PC-9 (cell line): ENCODE measurements at places on chromosomes 16 and 17.

GRCh38 chr17:41773731-41774193 lies 12.7 kb downstream of the JUP start:
- DNase-seq: no peak

- no peak for DNase-seq
These were observed 32.7 kb upstream of the RPH3AL start for GRCh38 chr17:385178-385835.

DNA sequence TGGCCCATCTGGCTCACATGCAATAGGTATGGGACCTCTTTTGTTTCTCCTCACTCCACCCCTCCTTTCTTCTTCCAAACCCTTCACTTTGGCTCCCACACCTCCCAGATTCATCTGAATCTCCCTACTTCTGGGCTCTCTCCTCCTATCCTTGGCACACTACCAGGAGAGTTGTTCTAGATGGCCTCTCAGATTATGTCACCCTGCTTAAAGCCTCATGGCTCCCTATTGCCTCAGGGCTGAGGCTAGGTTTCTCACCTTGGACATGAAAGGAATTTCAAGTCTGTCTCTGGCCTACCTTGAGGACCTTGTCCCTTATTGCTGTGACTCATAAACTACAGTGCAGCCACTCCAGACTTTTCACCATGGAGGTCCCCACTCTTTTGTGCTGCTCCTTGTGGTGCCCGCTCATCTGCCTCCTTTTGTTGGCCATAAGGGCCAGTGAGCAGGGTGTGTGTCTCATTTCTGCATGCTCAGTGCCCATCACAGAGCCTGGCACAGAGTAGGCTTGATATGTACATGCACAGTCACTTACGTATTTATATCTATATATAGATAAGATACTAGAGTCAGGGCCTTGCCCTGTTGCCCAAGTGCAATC lies 1.0 kb upstream of the MFAP4 start:
- DNase-seq: peak; percentile 79

DNA sequence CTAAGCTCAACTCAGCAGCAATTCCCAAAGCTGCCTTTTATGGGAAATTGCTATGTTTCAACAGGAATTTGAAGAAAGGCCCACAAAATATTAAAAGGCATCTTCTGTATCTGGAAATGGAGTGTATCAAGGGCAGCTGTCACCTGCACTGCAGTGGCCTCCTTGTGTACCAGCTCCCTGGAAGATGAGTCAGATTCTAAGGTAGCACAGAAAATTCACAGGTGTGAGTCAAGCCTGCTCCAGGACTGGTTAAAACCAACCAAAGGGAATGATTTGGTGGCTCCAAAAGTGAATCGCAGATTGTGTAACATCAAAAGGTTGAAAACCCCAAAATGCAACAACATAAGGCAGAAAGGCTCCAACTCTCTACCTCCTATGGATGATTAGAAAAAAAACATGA lies 296.4 kb downstream of the GRIN2A start:
- DNase-seq: no peak

DNA sequence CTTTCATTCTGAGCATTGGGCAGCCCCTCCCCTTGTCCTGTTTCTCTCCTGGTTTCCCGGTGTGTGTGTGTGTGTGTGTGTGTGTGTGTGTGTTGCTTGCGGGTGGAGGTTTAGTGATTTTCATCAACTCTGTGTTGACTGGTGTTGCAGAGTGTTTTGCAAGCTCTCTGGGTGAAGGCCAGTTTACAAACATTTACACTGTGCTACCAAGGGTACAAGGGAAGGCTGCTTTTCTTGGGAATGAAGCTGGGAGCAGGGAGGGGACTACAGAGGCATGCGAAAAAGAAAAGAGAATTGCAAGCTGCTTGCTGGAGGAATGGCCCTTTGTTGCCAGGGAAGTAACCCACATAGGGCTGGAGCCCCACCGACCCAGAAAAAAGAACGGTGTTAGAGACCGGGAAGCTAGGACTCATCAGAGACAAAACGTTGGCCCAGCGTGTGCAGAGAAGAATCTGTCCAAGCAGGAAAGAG lies 29.6 kb downstream of the HS3ST3B1 start:
- DNase-seq: no peak

DNA sequence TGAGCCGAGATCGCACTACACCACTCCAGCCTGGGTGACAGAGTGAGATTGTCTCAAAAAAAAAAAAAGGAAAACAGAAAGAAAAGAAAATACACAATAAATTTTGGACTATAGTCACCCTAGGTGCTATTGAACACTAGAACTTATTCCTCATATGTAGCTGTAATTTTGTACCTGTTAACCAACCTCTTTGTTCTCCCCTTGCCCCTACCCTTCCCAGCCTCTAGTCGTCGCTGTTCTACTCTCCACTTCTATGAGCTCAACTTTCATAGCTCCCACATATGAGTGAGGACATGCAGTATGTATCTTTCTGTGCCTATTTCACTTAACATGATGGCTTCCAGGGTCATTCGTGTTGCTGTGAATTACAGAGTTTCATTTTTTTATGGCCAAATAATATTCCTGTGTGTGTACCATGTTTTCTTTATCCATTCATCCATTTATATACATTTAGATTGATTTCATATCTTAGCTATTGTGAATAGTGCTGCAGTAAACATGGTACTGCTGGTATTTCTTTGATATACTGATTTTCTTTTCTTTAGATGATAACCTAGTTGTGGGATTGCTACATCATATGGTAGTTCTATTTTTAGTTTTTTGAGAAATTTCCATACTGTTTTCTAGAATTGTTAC lies 28.3 kb downstream of the VPS35L start:
- DNase-seq: no peak

DNA sequence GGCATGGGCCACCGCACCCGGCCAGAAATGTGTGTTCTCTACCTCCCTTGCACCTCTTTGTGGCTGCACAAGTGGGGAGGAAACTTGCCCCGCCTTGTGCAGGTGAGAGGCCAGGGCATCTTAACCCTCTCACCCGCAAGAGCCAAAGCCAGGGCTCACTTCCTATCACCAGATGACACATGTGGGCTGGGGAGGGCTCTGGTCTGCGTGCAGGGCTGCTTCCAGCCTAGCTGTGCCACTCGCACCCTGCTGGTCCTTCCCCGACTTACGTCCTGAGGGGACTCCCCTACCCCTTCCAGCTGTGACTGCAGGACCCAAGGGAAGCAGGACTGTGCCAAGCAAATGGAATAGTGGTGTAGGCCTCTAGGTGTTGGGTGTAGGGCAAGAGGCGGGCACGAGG lies 6.9 kb downstream of the MIEF2 start:
- DNase-seq: no peak

GRCh38 chr16:82280867-82281266 lies 110.8 kb upstream of the MPHOSPH6 start:
- no peak for DNase-seq

GRCh38 chr17:41613277-41614082 lies 913 bp upstream of the KRT16 start:
- DNase-seq: no peak

DNA sequence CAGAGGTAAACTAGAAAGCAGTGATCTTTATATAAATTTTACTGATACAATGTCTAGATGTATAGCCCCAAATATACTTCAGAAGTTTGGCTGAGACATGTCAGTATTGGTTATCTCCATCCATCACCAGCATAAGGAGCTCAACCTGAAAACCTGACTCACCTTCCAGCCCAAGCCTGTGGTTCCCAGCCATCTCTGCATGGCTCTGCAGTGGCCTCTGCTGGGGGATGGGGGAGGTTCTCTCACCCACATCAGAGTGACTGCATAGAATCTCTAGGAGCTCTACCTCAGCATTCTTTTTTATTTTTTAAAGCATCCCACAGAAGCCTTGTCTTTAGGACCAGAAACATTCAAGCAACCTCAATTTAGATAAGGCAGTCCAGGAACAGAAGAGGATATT lies 27.3 kb downstream of the USP7 start:
- peak; percentile 65 for DNase-seq

GRCh38 chr16:27972500-27972899 lies 91.0 kb downstream of the GSG1L start:
- DNase-seq: peak; percentile 44

- no peak for DNase-seq
These were observed 54.6 kb downstream of the PRKCA start for GRCh38 chr17:66357037-66357436.

DNA sequence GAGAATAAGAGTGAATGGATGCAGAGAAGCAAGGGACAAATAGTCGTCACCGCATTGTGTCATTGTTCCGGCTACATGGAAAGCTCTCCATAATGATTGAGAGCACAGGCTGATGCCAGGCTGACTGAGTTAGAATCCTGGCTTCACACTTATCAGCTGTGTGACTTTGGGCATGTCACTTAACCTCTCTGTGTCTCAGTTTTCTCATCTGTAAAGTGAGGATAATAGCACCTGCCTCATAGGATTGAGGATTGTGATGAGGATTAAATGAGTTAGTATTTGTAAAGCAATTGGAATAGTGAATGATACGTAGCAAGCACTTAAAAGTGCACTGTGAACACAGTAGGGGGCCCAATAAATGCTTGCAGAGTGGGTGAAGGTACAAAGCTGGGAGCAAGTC lies 45.7 kb upstream of the LYRM9 start:
- no peak for DNase-seq

- DNase-seq: no peak
These were observed 8.5 kb downstream of the ALDH3A2 start for GRCh38 chr17:19656851-19657581.

GRCh38 chr17:30005709-30006320 lies 64.4 kb downstream of the EFCAB5 start:
- peak; percentile 8 for DNase-seq

- DNase-seq: no peak
These were observed 502.2 kb upstream of the ZFHX3 start for GRCh38 chr16:73549984-73550631.

- no peak for DNase-seq
These were observed 210.8 kb downstream of the CNTNAP4 start for GRCh38 chr16:76488065-76488417.

- no peak for DNase-seq
These were observed 51.7 kb downstream of the SDK2 start for GRCh38 chr17:73592501-73592961.

DNA sequence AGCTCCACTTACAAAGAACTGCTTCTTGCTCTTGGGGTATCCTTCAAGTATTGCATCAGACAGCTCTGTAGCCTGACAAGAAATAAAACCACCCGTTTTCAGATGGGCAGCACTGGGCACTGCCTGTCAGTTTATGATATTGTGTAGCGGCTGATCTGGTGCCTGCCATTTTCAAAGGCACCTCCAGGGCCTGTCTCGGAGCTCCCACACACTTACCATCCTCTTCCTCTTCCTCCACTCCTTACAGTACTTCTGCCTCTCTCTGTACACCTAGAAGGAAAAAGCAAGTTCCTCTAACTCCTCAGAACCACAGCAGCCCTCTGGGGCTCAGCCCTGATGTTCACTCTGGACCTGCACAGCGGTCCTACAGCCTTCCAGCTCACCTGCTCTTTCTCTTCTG lies 4.4 kb downstream of the PSMC3IP start:
- DNase-seq: no peak

DNA sequence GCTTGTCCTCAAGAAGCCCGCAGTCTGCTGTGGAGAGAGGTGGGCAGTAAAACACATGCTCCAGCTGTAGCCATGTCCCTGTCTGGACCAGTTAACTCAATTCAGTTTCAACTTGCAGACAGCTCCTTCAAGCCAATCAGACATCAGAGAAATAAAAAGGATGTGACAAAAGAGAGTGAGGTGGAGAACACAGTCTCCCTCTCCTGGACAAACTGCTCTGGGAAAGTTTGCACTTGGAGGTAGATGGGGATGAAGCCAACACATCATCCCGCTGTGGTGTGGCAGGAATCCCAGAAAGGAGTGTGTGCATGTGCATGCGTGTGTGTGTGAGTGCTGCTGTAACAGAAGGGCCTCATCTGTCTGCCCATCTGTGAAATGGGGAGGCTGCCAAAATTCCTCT lies 358.6 kb upstream of the ASIC2 start:
- no peak for DNase-seq

GRCh38 chr16:20049831-20050230 lies 23.9 kb downstream of the GPR139 start:
- peak; percentile 51 for DNase-seq

- DNase-seq: no peak
These were observed 6.1 kb downstream of the DRG2 start for GRCh38 chr17:18093616-18094408.

DNA sequence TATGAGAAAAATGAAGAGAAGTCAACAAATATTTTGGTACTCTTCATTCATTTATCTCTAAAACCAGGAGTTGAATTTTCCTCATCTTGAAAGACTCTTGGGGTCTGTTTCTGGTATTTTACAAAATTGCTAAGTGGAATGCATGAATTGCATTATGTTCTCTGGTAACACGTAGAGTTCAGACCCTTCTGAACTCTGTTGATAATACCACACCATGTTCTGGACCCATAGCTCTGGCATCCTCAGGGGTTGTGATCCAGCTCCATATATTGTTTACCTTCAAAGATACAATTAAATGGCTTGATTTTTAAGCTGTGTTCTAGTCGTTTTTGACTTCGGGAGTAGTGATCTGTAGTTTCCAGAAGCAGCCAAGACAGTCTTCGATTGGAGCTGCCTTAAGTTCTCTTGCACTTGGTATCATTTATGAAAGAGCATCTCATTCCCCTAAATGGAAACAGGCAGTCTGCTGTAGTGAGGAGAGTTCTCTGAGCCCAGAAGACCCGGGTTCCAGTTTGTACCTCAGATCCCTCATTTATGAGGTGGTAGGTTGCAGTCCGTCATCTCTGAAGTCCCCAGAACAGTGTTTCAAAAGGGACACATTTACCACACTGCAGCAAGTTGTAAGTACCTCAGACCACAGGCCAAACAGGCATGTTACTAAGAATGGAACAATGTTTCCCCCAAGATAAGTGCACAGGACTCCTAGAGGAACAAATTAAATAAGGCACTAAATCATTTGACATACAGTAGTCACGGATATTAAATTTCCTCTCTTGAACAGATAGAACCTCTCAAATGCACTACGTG lies 9.6 kb downstream of the PSMD7 start:
- DNase-seq: no peak

DNA sequence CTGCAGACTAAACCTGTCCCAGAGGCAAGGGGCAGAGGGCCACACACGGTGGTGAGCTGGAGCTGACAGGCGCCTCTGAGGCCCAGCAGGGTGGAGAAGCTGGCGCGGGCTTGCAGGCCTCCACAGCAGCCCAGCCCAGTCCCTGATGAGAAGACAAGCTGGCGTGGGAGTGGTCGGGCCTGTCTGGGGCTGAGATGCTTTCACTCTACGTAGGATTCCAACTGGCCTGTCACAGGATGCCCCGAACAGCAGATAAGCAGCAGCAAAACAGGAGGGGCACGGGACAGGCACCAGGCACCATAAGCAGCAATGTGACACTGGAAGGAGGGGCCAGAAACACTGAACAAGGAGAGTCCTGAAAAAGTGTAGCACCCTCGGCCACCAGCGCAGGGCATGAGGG lies 40.1 kb downstream of the PEMT start:
- DNase-seq: no peak

- DNase-seq: peak; percentile 80
These were observed at the start of gene TNS4 for GRCh38 chr17:40501499-40501911. Gene TNS4 (minus strand): TSS chr17:40501623. CDS start chr17:40496425, 5,198 bp downstream.

GRCh38 chr16:3145660-3146059 lies 10.8 kb downstream of the ZNF213 start:
- DNase-seq: no peak

DNA sequence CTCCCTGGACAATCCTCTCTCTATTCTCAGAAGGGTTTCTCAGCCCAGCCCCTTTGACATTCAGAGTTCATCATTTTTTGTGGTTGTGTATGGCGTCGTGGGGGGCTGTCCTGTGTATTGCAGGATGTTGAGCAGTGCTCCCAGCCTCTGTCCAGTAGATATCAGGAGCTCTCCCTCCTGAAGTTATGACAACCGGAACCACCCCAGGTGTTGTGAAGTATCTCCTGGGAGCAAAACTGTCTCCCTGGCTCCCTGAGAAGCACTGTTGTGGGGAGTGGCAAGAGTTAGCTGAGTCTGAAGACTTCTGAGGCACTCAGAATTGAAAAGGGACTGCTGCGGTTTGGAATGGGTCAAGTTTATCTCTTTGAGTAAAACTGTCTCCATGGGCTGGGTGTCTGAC lies 55.9 kb upstream of the MGAT5B start:
- peak; percentile 35 for DNase-seq
